PC-3 (cell line): ENCODE measurements at places on chromosomes 5 and 9. TPM values are rescaled to one million over a fixed set of nuclear protein-coding genes. Genes with fewer than 3 reads are reported as not detected.

DNA sequence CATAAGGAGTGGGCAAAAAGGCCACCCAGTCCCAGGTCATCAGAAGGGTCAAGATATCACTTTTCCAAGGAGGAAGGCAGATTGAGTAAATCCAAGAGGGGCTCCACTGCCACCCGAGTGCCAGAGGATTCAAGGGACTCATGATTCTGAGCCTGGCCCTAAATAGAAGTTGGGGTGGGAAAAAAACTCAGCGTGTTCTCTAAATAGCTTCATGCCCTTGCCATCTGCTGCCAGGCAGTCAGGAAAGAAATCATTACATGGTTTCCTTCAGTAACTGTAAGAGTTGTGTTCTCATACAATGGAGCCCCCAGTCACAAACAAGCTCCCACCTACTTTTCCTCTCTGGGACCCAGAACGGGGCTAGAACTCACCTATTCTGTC lies 37.2 kb downstream of the SAR1B start:
- DNase-seq, result no peak
- H3K4me3 ChIP-seq, result no peak overlapping the region
- H3K4me1 ChIP-seq, result peaks cover 24% of the 10 kb centered on the region

DNA sequence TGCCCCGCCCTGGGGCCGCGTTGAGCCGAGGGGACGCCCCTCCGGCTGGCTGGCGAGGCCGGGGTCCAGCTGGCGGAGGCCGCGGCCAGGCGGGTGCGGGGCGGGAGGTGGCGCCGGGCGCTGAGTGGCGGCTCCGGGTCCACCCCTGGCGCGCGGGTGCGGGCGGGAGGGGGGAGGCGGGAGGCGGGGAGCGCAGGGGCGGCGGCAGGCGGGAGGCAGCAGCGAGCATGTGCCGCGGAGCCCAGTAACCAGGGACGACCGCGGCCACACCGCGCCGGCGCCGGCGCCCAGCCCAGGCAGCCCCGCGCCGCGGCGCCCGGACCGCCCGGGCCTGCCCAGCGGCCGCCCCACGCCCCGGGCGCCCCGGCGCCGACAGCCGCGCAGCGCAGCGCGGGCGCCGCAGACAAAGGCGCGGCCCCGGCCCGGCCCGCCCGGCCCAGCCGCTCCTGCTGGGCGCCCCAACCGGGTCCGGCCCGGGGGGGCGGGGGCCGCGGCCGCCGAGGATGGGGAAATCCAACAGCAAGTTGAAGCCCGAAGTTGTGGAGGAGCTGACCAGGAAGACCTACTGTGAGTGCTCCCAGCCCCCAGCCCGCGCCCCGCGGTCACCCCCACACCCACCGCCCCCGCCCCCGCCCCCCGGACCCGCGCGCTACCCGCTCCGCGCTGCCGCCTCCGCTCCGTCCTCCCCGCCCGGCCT lies at the start of gene NCS1:
Gene NCS1 (plus strand): TSS at position 244 of the 697 bp plus-strand sequence. CDS start 260 bp downstream, at position 504.
- H3K27me3 ChIP-seq, result no peaks in the 10 kb centered on the region
- H3K4me3 ChIP-seq, result peak within 1 kb of the TSS; percentile 75
- H3K36me3 ChIP-seq, result no peaks in the 10 kb centered on the region
- DNase-seq, result peak; percentile 38
- H3K4me1 ChIP-seq, result 0 out of 2 replicates have a peak, but pooled peaks cover 4% of the 10 kb centered on the region
- no peak within 1 kb of the TSS for H3K27ac ChIP-seq

DNA sequence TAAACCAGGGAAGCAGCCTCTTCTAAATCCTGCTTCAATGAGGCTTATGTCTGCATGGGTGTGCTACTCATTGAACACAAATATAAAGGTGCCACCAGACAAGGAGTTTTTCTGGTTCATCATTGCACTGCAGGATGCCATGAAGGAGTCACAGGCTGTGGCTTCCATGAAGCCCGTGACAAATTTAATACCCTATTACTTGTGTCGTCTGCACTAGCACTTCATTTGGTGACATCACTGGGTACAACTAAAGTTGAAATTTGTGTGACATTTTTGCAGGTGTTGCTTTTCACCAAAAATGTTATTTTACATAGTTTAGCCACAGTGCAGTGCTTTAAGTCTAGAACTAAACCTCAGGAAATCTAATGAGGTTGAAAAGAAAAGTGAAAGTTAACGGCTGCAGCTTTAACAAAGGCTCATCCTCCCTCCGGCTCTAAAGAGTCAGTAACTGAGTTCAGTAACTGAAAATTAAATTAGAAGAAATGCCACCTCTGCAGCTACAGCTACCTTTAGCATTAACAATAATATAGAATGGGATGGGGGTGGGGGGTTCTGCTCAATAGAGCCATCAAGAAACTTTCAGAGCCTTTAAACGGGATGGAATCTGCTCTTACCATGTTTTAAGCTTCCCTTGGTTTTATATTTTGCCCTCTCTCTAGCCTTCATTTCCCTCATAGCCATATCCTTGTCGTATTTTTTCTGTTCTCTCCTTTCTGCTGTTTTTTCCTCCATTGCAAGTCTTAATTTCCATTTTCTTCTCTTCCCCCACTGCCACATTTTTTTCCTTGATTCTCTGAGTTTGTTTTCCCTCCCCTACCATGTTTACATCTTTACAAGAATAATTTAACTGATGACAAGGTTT lies 233.8 kb upstream of the TMEM161B start:
- H3K27ac ChIP-seq, result no peak overlapping the region
- 0 out of 2 replicates have a peak, but pooled peaks cover 8% of the 10 kb centered on the region for H3K4me1 ChIP-seq
- no peaks in the 10 kb centered on the region for H3K36me3 ChIP-seq

The OTP gene
- not detected in 2 replicates for total RNA-seq

- no peaks in the 10 kb centered on the region for H3K4me1 ChIP-seq
- no peak overlapping the region for H3K4me3 ChIP-seq
- H3K27me3 ChIP-seq, result no peaks in the 10 kb centered on the region
- peaks cover 4% of the 10 kb centered on the region; the same call in 1 of the 2 replicates for H3K36me3 ChIP-seq
- DNase-seq, result peak; percentile 8
Observed at GRCh38 chr9:131237931-131238401, 38.3 kb downstream of the FAM78A start.

The ENTPD2 gene
- total RNA-seq, result 0.92 and 1.3 TPM in 2 replicates

DNA sequence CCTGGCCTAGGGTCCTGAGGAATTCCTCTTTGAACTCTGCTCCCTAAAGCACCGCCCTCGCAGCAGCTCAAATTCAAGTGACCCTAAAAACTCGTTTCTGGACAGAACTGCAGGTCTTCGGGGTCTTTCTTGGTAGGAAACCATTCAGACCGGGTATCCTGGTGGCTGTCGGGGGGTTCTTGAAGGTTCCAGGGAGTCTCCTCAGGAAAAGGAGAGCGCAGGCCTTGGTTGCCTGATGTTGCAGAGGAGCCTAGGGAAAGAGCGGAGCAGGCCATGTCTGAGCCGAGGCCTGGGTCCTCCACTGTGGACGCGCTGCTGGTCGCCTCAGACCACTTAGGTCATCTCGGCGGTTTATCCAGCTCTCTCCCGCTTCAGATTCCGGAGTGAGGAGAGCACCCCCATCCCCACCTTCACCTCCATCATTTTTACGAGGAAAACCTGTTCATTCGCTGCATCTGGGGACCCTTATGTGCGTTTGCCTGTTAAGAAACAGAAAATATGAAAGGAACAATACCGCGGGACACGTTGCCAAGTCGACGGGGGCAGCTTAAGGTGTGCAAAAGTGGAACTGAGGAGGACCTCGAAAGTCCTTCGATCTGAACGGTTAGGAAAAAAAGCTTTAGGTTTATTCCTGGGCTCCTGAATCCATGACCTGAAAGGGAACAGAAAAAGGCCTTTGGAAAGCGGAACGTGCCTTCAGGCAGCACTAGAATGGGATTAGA lies 299.4 kb downstream of the PARP8 start:
- H3K4me3 ChIP-seq, result no peak overlapping the region
- DNase-seq, result no peak
- no peak overlapping the region for H3K27ac ChIP-seq
- no peaks in the 10 kb centered on the region for H3K4me1 ChIP-seq
- H3K27me3 ChIP-seq, result peaks cover 7% of the 10 kb centered on the region

GRCh38 chr9:68728731-68729130 lies 23.7 kb downstream of the PIP5K1B start:
- H3K4me3 ChIP-seq, result no peak overlapping the region
- H3K27ac ChIP-seq, result no peak overlapping the region
- H3K36me3 ChIP-seq, result no peaks in the 10 kb centered on the region
- DNase-seq, result no peak
- H3K27me3 ChIP-seq, result peaks cover 48% of the 10 kb centered on the region
- H3K4me1 ChIP-seq, result no peaks in the 10 kb centered on the region

DNA sequence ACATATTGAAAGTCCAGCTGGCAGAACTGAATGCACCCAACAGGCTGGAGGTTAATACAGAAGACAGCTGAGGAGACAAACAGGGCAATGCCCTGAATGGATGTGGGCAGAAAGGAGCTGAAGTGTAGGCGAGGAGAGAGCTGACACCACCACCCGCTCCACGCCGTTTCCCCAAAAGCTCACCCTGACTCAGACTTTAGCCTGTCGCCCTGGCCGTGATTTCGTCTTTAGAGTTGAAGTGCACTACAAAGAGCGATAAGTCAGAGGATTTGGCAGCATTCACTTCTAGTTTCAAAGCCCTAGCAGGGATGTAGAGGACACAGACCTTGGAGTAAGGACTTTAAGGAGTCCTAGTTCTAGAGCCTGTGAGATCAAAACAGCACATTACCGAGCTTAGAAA lies 2.2 kb upstream of the ERAP1 start:
- no peak for DNase-seq
- H3K27me3 ChIP-seq, result no peaks in the 10 kb centered on the region
- no peak overlapping the region for H3K4me3 ChIP-seq
- H3K27ac ChIP-seq, result no peak overlapping the region
- no peaks in the 10 kb centered on the region for H3K36me3 ChIP-seq
- H3K4me1 ChIP-seq, result peaks cover 10% of the 10 kb centered on the region

DNA sequence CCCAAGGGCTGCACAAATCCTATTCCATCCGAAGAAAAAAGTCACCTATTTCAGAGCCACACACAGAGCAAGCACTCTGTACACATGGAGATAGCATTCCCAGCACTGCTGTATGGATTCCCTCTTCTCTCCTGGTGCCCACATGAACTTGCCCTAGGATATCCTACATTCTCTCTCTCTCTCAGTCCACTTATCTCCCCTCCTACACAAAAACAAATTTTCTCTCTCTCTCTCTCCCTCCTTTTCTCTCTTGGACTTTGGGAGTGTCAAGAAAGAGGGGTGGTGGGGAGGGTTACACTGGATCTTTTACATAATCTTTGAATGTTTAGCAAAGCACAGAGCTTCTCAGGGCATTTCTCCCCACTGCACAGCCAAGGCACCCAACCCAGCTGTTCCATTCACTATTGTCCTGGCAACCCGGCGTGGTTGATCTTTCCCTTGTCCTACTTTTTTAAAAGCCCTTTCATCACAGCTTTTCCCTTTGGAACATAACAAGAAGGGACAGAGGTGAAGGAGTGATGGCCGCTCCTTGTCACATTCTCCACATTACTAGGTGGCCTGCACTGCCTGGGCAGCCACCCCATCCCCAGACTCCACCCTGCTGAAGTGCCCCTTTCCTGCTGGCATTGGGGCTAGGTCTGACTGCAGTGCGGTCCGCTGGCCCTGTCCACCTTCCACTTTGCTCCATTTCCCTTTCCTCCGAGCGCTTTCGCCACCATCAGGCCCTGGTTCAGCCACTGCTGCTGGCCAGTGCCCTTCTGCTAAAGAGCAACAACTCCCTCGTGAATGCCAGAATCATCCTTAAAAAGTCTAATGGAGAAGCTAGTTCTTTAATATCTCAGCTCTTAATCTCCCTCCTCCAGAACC lies 22.2 kb upstream of the SLC1A3 start:
- no peak overlapping the region for H3K4me3 ChIP-seq
- H3K36me3 ChIP-seq, result no peaks in the 10 kb centered on the region
- H3K27me3 ChIP-seq, result peaks cover 32% of the 10 kb centered on the region
- H3K4me1 ChIP-seq, result no peaks in the 10 kb centered on the region
- no peak for DNase-seq

DNA sequence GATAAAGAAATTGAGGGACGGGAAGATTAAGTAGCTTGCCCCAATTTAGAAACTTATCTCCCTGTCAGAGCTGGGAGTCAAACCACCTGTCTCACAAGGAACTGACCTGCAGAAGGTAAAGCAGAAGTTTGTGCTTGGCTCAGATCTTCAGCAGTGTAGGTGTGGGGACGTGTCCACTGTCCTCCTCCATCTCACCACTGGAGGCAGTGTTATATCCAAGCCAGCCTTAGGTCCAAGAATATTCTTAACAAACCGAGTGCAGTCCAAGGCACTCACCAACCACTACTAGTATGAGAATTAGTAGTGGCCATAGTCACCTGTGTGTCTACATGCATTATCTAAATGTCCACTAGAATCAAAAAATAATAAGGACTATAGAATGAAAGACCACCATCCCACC lies 86.3 kb upstream of the IRX1 start:
- no peak overlapping the region for H3K4me3 ChIP-seq
- no peaks in the 10 kb centered on the region for H3K4me1 ChIP-seq
- no peaks in the 10 kb centered on the region for H3K27me3 ChIP-seq
- H3K27ac ChIP-seq, result no peak overlapping the region
- DNase-seq, result no peak

- no peak overlapping the region for H3K27ac ChIP-seq
- H3K4me3 ChIP-seq, result no peak overlapping the region
- no peak for DNase-seq
- H3K36me3 ChIP-seq, result peaks cover 60% of the 10 kb centered on the region
Observed at GRCh38 chr5:157481265-157481664, 21.3 kb downstream of the NIPAL4 start.

- H3K36me3 ChIP-seq, result no peaks in the 10 kb centered on the region
- no peak overlapping the region for H3K4me3 ChIP-seq
- no peaks in the 10 kb centered on the region for H3K4me1 ChIP-seq
- DNase-seq, result no peak
- no peaks in the 10 kb centered on the region for H3K27me3 ChIP-seq
Observed at GRCh38 chr5:144771802-144772201, 601.1 kb downstream of the KCTD16 start.

- no peak overlapping the region for H3K4me3 ChIP-seq
- no peaks in the 10 kb centered on the region for H3K27me3 ChIP-seq
- no peaks in the 10 kb centered on the region for H3K4me1 ChIP-seq
- no peak overlapping the region for H3K27ac ChIP-seq
- H3K36me3 ChIP-seq, result no peaks in the 10 kb centered on the region
Observed at GRCh38 chr9:128713411-128713780, 10.5 kb downstream of the ZDHHC12 start.

The TGFBI gene
- total RNA-seq, result 4.5 and 4.8 TPM in 2 replicates

GRCh38 chr9:128715436-128715750 lies 8.5 kb downstream of the ZDHHC12 start:
- no peaks in the 10 kb centered on the region for H3K27me3 ChIP-seq
- no peak overlapping the region for H3K4me3 ChIP-seq
- no peak for DNase-seq
- H3K36me3 ChIP-seq, result no peaks in the 10 kb centered on the region
- no peak overlapping the region for H3K27ac ChIP-seq

DNA sequence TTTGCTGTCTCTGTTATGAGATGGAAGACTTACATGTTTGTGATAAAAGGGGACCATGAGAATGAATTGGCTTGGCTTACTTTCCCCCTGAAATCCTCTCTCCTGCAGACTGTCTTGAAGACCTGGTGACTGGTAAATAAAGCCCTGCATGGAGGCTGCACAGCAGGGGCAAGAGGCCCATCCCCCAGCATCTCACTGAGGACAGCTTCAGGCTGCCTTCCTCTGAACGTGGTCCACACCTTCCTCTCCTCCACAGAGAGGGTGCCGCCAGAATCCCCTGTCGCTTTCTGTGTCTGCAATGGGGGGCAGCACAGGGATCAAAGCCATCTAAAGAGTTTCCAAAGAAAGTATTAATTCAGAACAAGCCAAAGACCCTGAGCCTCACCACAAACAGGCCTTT lies 94.6 kb downstream of the SYK start:
- no peak overlapping the region for H3K4me3 ChIP-seq
- H3K27ac ChIP-seq, result no peak overlapping the region
- H3K27me3 ChIP-seq, result no peaks in the 10 kb centered on the region
- no peak for DNase-seq
- no peaks in the 10 kb centered on the region for H3K4me1 ChIP-seq
